WERI-Rb-1 (cell line): ENCODE measurements at places on chromosomes 3 and 15.

- peak; percentile 80 for DNase-seq
These were observed 136.2 kb downstream of the CHDH start for GRCh38 chr3:53709860-53710674.

DNA sequence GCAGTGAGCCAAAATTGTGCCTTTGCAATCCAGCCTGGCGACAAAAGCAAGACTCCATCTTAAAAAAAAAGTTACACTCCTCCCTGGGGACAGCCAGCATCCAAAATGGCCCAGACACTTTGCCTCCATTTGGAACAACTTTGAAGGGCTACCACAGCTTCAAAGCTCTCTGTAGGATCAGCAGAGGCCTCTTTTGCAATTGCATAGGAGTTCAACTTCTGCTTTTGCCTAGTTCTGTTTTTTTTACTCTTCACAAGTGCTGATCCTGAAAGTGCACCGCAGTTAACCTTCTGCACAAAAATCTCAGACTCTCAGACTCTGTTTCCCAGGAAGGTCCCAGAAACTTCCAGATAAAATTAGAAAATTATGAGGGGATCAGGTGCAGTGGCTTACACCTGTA, 25.2 kb upstream of the SLC4A7 start:
- DNase-seq, result no peak

GRCh38 chr15:68818769-68819494, 1.8 kb downstream of the ANP32A start:
- peak; percentile 51 for DNase-seq

GRCh38 chr3:128494367-128494650, 1.3 kb upstream of the GATA2 start:
- no peak for DNase-seq

- no peak for DNase-seq
These were observed 44.9 kb downstream of the LPP start for GRCh38 chr3:188198760-188199327.

GRCh38 chr15:68385240-68385561, 46.8 kb downstream of the ITGA11 start:
- no peak for DNase-seq

DNA sequence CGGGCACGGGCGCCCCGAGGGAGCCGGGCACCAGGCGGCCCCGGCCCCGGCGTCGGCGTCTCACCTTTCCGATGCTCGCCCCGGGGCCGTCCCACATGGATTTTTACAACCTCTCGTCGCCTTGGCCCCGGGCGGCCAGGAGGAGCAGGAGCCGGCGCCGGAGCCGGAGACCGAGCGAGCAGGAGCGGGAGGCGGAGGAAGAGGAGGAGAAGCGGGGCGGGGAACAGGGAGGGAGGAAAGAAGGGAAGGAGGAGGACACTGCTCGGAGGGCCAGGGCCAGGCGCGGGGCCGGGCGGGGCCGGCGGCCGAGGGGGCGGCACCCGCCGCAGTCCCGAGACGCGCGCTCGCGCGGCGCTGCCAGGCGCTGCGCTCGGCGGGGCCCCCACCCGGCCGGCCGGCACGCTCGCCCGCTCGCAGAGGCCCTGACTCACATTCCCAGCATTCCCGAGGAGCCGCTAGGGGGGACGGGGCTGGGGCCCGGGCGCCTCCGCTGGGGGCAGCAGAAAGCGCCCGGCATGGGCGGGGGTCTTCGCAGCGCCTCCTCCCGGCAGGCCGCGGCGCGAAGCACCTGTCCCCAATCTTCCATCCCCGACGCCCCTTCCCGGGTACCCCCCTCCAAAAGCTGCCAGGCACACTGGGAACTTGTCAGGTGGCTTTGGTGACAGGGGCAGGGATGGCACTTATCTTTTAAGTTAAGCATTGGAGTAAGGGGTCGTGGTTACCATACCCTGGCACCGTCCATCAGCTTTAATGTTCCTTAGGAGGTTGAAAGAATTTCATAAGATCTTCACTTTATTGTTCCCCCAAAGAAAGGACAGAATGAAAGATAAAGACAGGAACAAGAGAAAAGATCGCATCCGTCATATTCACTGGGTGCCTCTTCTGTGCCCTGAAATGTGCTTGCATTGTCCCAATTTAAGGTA, at the start of gene ERC2:
TSS of gene ERC2 (minus strand) at position 284 of the 923 bp plus-strand sequence.
- DNase-seq, result peak; percentile 83

GRCh38 chr3:143847787-143848631, at the start of gene SLC9A9:
Gene SLC9A9 (minus strand): TSS chr3:143848468. CDS start chr3:143848322, 146 bp downstream.
- DNase-seq, result no peak

GRCh38 chr3:169629895-169630294, 33.6 kb downstream of the MECOM start:
- DNase-seq, result no peak

DNA sequence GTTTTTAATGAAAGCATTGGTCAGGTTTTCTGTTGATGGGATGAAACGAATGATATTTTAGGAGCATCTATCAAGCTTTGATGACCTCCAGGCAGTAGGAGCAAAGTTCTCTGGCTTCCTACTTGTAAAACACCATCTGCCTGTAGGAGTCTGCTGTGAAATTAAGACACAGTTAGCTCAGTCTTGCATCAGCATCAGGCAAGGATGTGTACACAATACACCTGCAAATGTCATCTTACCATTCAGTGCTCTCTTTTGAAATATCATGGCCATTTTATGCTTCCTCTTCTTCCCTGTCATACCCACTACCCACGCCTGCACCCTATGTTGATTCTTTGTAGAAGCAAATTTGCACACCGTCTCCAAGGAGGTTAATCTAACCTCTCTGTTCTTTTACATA, 38.2 kb downstream of the B3GALNT1 start:
- DNase-seq, result no peak

GRCh38 chr3:141291559-141292355, 60.1 kb downstream of the PXYLP1 start:
- DNase-seq, result no peak

- no peak for DNase-seq
These were observed 1199.9 kb downstream of the SI start for GRCh38 chr3:163878396-163878795.

DNA sequence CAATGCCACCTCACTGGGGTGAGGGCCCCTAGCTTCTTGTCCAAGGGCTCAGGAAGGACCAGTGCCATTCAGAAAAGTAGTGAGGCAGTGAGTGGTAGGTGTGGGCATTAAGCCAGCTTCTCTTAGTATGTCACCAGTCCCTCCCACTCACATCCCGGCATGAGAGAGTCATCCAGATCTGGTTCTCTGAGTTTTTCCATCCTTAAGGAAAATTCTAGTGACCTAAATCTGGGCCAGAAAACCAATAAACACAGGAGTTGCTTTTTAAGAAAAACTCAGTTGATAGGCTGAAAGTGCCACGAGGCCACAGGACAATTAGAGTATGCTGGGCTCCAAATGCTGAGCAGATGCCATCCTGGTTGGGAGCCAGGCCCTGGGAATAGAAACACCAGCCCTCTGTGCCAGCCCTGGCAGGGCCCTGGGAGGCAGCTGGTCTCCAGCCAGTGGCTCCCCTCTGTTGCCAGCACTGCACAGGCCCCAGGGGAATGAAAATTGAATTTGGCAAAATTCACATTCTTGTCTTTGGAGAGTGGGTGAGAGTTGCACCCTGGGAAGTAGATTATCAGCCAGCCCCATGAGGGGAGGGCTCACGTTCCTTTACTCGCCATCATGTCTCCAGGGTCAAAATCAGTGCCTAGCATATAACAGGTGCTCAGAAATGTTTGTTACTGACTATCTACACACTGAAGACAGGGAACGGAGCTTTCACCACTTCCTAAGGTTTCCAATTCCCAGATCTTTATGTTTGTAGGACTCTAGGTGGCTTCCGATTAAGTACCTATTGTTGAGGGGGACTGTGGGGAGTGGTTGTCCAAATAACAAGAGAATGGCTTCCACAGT, 52.8 kb downstream of the FAM43A start:
- DNase-seq, result no peak

DNA sequence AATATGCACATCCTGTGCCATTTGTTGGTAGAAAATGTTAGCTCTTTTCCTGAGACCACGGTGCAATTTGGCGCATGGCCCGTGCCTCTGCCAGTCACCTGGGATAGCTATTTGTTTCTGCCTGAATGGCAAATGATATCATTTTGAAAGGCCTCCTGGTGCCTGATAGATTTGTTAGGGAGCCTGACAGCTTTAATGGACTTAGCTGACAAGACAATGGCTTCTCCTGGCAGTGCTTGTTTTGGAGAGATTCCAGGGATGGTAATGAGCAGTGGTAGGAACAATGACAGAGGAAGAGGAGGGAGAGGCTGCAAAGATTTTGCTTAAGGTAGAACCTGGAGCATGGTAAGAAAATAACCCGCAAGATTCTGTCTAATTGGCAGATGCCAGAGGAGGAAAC, 268.5 kb downstream of the CLSTN2 start:
- DNase-seq, result no peak

DNA sequence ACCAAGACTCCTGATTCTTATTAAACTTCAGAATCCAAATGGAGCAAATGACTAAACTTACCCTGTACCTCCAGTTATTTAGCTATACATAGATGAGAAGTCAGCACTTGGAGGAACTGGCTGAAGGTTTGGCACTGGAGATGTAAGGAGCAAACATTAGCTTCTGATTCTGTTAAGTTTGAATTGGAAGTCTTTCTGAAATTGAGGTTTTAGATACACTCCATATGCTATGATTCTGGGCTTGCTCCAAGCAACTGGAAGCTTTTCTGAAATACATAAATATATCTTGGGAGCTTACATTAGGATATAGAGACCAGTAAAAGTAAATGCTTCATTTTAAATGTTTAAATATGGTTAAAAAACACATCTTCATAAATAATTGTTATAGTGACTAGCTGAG, 333.7 kb downstream of the EPHA3 start:
- DNase-seq, result no peak

DNA sequence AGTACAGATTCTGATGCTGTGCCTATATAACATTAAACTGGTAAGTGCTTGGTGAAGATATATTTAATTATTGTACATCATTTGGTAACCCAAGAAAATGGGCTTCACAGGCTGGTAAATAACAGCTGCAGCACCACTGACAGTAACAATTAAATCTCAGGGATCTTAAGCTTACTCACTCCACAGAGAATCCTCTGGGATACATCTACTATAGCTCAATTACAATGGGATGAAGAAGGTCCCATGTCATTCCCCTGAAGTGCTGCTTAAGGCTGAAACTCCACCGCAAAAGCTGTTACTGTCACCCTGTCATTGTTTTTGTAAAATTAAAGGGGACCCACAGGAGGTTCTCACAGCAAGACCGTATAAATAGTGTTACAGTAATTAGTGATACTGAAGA, 153.0 kb downstream of the IMPG2 start:
- no peak for DNase-seq

DNA sequence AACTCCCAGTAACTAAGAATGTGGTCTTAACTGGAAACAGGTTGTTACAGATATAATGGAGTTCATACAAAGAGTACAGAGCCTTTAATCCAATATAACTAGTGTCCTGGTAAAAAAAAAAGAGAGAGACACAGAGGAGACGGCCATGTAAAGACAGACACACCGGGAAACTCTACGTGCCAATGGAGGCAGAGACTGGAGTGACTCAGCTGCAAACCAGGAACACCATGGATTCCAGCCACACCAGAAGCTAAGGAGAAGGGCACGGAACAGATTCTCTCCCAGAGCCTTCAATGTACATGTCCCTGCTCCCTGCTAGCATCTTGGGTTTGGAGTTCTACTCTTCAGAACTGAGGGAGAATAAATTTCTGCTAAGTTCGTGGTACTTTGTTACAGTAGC, 4.5 kb downstream of the RNF168 start:
- no peak for DNase-seq

DNA sequence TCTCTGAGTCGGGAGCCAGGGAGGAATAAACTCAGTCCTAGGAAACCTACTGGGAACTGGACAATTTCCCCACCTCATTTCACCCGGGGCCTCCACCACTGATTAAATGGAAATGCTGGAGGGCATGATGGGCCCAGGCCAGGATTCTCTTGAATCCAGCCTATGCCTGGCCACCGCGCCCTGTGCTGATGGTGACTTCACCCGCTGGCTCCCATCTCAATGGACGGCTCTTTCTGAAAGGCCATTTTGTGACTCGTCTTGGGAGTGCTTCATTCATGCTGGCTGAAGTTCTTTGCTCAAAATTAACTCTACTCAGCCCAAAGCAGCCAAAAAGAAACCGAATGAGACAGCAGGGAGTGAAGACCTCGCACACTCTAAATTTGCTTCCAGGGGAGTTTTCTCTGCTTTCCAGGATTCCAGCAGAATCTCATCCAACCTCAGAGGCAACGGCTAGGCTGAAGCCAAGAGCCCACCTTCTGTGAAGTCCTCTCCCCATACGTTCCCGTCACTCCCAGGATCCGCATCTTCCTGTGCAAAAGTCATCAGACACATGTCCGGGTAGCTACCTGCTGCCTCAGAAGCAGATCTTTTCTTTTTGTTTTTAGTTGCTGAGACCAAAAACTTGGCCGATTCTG, 266.0 kb upstream of the ICE2 start:
- no peak for DNase-seq

- DNase-seq, result no peak
These were observed 202.7 kb downstream of the CGGBP1 start for GRCh38 chr3:87856126-87856525.

- no peak for DNase-seq
These were observed 28.7 kb downstream of the USP8 start for GRCh38 chr15:50452927-50453326.
